MCF 10A (cell line): ENCODE measurements at places on chromosomes 4 and X.
A peak's percentile ranks its signal among the peaks of the same experiment; 100 is the strongest.

GRCh38 chrX:56762707-56763555 lies 33.9 kb downstream of the NBDY start:
- DNase-seq: no peak
- H3K27me3 ChIP-seq: peaks cover 43% of the 10 kb centered on the region
- H3K36me3 ChIP-seq: peaks cover 20% of the 10 kb centered on the region

DNA sequence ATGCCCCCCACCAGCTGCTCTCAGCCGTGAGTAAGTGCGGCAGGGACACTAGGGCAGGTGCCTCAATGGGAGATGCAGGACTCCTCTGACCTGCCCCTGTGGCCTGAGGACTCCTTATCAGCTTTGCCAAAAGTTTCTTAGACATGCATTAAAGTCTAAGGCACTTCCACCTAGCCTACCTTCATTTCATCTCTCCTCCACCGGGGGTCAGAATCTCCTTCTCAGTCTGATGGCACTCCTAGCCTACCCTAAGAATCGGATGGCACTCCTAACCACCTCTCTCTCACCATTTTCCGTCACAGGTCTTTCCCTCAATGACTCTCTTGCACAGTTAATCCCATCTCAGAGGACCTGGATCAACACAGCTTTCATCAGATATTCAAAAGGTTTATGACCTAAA lies 85.9 kb downstream of the OTC start:
- no peaks in the 10 kb centered on the region for H3K36me3 ChIP-seq
- no peak overlapping the region for H3K27ac ChIP-seq
- peaks cover 46% of the 10 kb centered on the region for H3K27me3 ChIP-seq
- peak; percentile 3 for DNase-seq
- no peaks in the 10 kb centered on the region for H3K4me1 ChIP-seq
- H3K4me3 ChIP-seq: no peak overlapping the region

DNA sequence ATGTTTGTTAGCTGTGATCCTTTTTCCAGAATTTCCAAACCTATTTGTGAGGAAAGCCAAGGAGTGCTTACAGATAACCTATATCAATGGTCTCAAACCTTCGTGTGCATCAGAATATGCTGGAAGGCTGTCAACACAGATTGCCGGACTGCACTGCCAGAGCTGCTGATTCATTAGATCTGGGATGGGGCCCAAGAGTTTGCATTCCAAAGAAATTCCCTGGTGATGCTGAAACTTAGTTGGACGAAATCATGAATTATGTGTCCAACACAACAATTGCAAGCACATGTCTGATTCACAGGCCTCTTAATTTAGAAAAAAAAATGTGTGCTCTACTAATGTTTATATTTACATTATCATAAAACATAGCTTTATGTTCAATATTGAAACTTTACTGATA lies 544.0 kb upstream of the AMOT start:
- no peak overlapping the region for H3K4me3 ChIP-seq
- H3K27me3 ChIP-seq: peaks cover 75% of the 10 kb centered on the region
- H3K27ac ChIP-seq: no peak overlapping the region
- peak; percentile 83 for DNase-seq

DNA sequence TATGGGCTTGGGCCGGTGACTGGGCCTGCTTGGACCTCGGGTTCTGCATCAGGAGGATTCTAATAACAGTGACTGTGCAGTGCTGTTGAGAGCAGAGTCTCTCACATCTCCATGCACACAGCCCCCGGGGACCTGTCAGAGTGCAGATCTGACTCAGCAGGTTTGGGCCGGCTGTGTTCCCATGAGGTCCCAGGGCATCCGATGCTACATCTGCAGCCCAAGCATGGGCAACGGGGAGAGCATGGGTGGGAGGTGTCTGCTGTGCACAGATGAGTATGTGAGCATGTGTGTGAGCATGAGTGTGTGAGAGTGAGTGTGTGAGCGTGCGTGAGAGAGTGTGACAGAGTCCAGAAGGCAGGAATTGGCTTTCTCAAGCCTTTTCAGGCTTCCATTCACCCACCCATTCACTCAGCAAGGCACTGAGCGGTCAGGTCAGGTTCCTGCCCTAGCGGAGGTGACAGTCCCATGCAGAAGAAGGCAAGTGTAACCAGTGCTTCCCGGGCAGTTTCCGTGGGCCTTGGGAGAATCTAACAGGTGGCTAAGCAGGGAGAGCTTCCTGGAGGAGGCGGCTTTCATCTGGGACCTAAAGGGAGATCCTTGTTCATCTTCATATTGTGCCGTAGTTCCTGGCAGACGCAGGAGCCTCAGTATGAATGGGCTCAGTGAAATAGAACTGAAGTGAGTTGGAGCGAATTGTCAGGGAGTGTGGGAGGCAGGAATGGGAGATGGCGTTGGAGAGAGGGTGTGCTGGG lies 62.6 kb downstream of the SORCS2 start:
- H3K4me3 ChIP-seq: no peak overlapping the region
- no peak for DNase-seq
- H3K36me3 ChIP-seq: no peaks in the 10 kb centered on the region
- H3K27me3 ChIP-seq: peaks cover 11% of the 10 kb centered on the region
- H3K27ac ChIP-seq: peak overlapping the region; percentile 63

DNA sequence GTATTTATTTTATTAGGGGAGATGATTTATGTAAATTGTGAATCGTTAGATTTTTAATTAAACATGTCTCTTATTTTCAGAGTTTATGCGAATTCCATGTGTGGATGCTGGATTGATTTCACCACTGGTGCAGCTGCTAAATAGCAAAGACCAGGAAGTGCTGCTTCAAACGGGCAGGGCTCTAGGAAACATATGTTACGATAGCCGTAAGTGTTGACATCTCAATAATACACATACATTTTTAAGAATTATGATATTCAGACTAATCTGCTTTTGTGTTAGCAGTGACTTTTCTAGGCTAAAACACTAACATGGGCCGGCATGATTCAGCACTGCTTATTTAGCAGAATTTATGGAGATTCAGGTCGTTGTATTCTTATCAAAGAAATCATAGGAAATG lies 91.2 kb downstream of the RAP1GDS1 start:
- H3K4me3 ChIP-seq: no peak overlapping the region
- H3K36me3 ChIP-seq: peaks cover 23% of the 10 kb centered on the region
- no peak overlapping the region for H3K27ac ChIP-seq
- no peaks in the 10 kb centered on the region for H3K4me1 ChIP-seq
